ENCODE measurements at places on chromosomes 1 and 21.

GRCh38 chr1:206839006-206839560 is 26.3 kb upstream of the IL20 start:
- no peak for DNase-seq

DNA sequence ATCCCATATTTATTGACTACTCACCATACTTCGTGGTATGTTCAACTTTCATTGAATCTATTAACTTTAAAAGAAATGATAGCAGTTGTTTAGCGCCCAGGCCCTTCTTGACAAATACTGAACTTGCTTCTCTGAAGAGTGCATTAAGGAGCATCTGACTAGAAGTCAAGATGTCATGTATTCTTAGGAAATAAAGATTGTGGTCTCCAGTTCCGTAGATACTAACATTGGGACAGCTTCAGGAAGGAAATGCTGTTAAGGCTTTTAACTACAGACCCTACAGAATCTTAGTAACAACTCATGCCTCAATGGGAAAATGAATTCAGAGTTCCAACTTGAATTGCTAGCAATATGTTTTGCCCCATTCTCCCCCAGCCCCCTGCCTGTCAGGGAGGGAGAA is 14.8 kb downstream of the LYST start:
- DNase-seq = no peak

- DNase-seq = no peak
Observed at GRCh38 chr21:24110846-24111245, 1496.4 kb downstream of the MRPL39 start.

DNA sequence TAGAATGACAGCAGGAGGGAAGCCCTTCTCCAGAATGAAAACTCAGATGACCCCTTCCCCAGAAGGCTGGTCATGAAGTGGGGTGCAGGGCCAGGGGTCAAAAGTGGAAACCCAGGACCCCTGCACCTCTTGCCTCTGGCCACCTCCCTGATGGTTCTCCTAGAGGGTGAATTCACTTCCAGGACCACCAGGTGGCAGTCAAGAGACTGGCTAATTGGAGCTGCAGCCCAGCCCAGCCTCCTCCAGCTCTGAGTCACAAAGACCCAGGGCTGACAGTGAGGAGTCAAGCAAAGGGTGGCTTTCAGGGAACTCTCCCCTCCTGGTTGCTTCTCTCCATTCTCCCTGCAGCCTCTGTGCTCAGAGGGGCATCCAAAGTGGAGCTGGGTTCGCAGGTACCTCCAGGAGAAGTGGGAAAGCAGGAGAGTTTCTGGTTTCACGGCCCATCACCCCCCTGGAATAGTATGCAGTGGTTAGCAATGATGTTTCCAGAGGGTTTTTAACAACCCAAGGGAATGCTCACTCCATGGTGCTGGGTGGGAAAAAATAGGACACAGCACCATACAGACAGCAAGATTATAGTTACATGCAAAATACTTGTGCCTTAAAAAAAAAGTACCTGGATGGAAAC is 6.1 kb upstream of the EPHB2 start:
- peak; percentile 61 for DNase-seq

DNA sequence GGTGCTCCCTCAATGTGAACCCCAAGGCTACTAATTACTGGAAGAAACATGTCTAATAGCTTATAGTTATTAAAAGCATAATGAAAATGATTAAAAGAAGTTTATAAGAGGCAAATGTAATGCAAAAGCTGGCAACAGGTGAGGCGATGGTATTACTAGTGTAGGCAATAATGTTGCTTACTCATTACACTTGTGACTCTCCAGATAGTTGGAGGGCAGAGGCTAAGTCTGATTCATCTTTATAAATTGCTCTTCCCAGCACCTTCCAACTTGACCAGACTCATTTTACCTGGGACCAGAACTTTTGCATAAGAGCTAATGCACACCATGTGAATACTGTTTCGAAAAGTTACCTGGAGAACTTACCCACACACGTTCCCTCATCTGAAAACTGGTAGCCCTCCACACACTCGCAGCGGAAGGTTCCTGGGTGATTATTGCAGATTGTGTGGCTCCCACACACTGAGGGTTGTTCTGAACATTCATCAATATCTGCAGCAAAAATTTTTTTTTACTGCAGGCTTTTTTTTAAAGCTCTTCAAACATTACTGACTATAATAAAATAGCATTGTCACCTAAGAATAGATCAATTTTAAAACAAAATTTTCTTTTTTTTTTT is 48.0 kb downstream of the NID1 start:
- no peak for DNase-seq

GRCh38 chr1:203124011-203124410 is 3.5 kb upstream of the ADORA1 start:
- DNase-seq = no peak

DNA sequence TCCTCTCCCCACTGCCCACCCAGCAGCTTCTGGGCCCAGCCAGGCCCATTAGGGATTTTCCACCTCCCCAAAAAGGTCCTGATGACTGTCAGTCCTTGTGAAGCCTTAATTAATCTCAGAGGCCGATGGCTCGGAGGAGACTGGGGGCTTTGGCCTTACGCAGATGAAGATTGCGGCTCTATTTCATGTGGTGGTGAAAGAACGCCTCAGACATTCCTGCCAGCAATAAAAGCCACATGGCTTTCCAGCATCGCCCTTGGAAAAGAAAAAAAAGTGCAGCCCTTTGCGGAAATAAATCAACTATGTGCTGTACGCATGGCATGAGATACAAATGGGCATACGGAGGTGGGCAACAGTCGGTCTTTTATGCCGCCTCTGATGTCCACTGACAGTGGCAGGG is 6.6 kb upstream of the RUNX3 start:
- DNase-seq = no peak

GRCh38 chr21:39660191-39660980 is 47.6 kb downstream of the B3GALT5 start:
- peak; percentile 34 for DNase-seq

DNA sequence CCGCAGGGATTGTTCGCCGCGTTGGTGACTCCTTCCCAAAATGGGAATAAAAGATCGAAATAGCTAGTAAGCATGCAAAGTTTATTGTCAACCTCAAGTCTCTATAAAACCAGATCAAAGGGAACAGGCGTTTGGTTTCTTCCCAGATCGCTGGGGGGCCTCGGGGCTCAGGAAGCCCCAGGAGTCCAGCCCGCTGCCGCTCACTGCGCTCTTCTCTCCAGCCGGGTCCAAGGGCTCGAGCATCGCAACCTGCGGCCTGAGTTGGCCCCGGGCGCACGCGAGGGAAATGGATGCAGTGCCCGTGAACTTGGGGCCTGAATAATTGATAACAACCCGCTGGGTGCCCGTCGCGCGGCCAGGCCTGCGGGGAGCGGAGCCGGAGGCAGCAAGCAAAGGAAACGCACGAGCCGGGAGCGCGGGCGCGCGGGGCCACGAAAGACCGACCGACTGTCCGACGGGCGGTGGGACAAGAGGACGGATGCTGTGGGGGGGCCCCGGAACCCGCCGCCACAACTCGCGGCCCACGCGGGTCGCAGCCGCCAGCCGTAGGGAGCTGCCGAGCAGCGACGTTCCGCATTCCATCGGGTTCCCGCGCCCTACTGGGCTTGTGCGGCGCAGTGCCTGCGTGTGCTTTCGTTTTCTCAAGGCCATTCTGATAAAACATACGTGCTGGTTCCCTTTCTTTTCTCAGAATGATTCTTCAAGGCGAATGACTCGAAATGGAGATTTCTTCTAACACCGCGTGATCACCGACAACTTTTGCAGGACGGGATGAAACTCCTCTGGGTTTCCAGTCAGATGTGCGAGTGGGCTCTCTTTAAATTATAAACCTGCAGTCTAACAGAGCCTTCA is 14.0 kb upstream of the ALX3 start:
- DNase-seq = no peak

GRCh38 chr21:25422610-25423608 is 184.4 kb downstream of the MRPL39 start:
- DNase-seq = no peak

DNA sequence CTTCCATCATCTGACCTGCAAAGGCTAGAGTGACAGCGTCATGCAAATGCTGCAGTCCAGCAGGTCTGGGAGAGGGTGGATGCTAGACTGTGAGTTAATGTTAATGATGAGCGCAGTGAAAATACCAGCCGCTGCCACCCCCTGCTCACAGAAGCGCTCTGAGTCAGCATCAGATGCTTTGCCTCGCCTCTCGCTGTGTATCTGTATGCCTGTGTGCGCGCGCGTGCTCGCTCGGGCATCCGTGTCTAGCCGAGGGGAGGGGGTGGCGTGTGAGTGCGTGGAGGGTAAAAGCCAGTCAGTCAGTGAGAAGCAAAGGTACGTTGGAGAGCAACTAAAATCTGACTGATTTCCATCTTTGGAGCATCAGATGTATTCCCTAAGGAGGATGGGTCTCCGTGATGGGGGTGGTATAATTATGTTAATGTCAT is 858.7 kb downstream of the USP25 start:
- no peak for DNase-seq

DNA sequence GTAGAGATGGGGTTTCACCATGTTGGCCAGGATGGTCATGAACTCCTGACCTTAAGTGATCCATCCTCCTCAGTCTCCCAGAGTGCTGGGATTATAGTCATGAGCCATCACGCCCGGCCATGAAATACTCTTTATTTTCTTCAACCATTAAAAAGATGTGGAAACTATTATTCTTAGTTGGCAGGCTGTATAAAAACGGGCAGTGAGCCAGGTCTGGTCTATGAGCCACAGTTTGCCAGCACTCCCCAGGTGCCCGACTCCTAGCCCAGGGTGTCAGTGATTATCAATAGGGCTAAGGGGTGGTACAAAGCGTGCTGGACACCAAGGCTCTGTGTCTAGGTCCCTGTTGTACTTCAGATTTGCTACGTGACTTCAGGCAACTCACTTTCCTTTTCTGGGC is 3.7 kb upstream of the TMEM61 start:
- no peak for DNase-seq

DNA sequence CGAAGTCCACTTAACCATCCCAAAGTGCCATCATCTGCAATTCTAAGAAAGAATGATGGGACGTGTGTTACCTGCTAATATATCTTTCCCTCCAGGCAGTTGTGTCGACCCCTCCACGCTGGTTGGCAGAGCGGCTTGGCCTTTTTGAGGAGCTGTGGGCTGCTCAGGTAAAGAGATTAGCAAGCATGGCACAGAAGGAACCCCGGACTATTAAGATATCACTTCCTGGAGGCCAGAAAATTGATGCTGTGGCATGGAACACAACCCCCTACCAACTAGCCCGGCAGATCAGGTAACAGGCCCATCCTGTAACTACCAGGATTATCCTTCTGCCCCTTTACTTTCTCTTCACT is 520 bp downstream of the TARS2 start:
- DNase-seq = no peak

DNA sequence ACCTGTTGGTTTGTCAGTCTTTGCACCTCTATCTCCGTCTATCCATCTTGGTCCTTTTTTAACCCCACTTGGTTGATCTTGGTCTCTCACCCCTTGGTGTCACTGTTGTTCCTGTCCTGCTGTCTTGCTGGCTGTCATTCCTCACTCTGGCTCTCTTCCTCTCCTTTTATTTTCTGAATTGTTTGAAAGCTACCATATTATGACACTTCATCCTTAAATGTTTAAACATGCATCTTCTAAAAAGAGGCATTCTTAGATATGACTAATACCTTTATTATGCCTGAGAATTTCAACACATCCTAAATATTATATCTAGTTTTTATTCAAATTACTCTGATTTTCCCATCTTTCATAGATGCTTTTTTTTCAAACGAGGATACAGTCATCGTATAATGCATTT is 37.0 kb downstream of the BACH1 start:
- no peak for DNase-seq

DNA sequence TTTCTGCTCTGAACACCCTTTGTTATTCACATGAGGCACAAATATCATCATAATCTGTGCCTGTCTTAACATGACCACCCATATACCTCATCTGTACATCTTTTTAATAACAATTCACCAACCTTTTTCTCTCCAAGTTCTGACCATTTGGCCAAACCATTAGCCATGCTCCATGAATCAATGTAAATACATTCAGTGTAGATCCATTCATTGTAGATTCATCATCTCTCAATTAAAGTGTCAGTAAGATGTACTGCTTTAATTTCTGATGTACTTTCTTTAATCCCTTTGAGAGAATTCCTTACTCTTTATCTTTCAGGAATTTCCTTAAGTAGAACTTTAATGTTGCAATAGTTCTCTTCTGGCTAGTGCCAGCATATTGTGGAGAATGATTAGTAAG is 126.2 kb upstream of the LRRC7 start:
- DNase-seq = no peak

- no peak for DNase-seq
Observed at GRCh38 chr21:38590449-38591217, 92.4 kb upstream of the ERG start.

- peak; percentile 9 for DNase-seq
Observed at GRCh38 chr1:147641695-147642592, 28.4 kb downstream of the ACP6 start.

DNA sequence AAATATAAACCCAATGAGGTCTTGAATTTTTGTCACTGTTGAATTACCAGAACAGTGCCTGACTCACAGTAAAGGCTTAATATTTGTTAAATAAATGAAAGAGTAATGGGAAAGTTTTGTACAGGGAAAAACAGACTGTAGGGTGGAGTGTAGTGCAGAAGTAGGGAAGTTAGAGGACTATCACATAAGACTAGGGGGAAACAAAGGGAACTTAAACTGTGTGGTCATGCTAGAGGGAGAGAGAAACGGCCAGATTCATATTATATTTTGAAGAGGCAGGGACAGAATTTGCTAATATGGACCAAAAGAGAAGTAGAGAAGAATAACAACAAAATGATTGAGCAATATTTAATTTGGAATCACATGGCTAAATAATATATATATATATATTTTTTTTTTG is 14.8 kb downstream of the CTSK start:
- no peak for DNase-seq

DNA sequence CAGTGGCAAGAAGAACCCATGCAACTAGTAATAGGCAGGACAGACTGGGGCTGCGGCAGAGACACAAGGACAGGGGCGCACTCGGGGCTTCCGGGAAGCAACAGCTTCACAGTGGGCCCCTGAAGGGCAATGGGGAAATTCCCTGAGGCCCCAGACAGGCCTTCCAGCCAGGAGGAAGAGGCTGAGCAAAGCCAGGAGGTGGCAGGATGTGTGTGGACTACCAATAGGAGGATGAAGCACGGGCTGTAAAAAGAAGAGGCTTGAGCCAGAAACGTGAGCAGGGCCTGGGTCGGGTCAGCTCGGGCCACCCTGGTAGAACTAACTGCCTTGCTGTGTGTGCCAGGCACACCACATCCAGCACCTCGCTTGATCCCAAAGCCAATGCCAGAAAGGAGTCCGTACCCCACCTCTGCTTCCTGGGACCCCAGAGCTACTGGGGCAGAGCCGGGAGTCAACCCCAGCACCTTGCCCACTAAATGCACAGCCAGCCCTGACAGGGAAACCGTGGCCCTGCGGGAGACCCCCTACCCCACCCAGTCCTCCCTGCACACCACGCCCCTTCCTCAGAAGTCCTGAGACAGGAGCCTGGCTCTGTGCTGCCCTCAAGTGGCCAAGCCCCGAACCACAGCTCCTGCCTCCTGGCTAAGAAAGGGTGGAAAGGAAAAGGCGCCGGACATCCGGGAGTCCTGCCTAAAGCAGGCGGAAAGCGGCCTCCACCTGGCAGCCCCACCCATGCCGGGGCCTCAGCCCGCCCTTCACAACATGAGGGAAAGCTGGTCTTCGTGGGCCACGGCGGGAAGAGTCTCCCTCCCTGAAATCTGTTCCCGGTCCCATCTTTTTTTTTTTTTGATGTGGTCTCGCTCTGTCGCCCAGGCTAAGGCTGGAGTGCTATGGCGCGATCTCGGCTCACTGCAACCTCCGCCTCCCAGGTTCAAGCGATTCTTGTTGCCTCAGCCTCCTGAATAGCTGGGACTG is 33.7 kb downstream of the TTC39A start:
- peak; percentile 71 for DNase-seq

GRCh38 chr1:239896569-239896968 is 195.1 kb upstream of the FMN2 start:
- DNase-seq = no peak

GRCh38 chr1:116254776-116255175 is 118.3 kb upstream of the ATP1A1 start:
- no peak for DNase-seq

Data from NCI-H510A (cell line).